GM04504 (cell line): ENCODE measurements at places on chromosomes 1 and 21.

- DNase-seq: peak; percentile 14
Measured at GRCh38 chr1:110746644-110747259, 72.0 kb upstream of the KCNA3 start.

- no peak for DNase-seq
Measured at GRCh38 chr1:55250399-55251075, 35.4 kb upstream of the USP24 start.

- no peak for DNase-seq
Measured at GRCh38 chr1:40755067-40755466, 28.5 kb upstream of the KCNQ4 start.

DNA sequence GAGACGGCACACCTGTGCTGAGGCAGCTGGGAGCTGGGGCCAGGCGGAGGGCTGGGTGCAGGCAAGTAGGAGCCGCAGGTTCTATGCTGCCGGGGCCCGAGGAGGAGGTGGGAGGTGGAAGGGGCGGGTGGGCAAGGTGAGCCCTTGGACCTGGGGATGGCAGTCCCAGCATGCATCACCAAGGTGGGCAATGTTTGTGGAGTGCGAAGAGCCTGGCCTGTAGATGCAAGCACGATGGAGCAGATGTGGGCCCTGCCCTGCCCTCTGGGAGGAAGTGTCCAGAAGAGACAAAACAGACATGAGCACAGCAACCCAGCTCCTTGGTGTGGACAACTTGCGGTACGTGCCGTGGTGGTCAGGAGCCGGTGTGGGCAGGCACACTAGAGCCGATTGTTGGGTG, 28.3 kb upstream of the AJAP1 start:
- DNase-seq: no peak

DNA sequence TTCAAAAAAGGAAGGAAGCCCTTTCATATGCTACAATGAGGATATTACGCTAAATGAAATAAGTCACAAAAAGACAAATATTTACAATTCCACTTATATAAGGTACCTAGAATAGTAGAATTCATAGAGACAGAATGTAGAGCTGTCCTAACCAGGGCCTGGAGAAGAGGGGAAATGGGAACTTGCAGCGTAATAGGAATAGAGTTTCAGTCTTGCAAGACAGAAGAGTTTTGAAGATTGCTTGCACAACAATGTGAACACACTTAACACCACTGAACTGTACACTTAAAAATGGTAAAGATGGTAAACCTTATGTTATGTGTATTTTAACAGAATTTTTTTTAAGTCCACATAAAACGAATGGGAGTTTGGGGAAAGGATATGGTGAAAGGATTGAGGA, 2.9 kb downstream of the CD1B start:
- no peak for DNase-seq

GRCh38 chr1:58031416-58031815, 515.1 kb downstream of the OMA1 start:
- no peak for DNase-seq

- DNase-seq: no peak
Measured at GRCh38 chr21:36973986-36974850, 7.7 kb upstream of the HLCS start.
